ENCODE measurements at places on chromosomes 13 and 19.
A peak's percentile ranks its signal among the peaks of the same experiment; 100 is the strongest.

DNA sequence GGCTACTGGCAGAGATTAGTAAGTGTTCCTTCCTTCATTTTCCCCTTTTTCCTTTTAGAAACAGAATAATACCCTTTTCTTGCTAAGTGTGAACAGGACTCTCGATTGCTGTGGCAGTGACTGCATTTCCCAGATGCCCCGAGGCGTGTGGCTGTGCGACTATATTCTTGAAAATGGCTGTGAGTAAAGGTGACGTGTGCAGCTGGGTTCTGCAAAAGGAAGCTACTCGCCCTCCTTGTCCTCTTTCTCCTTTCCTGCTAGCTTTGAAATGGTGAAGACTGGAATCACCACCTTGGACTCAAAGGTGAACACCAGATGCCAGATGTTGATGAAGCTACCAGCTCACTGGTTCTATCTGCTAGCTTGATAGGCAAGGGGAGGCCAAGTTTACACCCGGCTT is 121.4 kb downstream of the MIPEP start:
- DNase-seq, result no peak

DNA sequence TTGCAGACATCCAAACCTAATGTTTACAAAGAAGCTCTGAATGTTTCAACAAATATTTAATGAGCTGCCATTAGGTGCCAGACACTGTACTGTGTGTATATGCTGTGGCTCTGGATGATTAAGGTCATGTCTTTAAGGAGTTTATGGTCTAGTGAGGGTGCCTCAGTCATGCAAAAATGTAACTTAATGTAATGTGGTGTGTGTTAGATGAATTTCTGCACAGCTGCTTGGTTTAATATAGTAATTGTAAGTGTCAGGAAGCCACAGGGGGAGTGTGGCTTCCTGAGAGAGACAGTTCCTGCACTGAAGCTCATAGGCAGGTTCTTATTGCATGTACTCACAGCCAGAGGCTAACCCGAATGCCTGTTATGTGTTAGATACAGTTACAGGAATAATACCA is 43.3 kb downstream of the SPATA13 start:
- no peak for DNase-seq

GRCh38 chr19:48194041-48194843 is 23.8 kb downstream of the ZSWIM9 start:
- no peak for DNase-seq

DNA sequence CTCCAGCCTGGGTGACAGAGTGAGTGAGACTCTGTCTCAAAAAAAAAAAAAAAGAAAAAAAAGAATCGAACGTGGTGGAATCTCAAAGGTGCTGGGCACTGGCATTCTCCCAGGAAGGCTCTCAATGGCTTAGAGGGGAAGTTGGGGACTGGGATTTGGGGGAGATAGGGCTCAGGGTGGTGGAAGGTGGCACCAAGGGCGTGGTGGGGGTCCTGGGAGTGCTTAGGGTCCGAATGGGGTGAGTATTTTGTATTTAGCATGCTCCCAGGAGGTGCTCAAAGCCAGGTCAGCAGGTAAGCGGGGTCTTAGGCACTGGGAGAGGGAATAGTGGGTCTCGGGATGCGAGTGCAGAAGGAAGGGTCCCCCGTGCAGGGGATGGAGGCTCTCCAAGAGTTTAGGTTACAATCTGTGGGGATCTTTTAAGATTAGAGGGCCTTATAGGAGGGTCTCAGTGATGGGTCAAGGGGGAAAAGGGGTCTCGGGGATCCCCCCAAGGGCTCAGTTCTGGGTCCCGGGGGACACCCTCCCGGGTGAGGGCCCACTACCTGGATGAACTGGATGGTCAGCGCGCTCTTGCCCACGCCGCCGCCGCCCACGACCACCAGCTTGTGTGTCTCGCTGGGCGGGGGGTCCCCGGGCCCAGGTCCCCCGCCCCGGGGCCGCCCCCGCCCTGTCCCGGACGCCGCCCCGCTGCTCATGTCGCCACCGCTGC is 386 bp downstream of the RRAS start:
- no peak for DNase-seq

DNA sequence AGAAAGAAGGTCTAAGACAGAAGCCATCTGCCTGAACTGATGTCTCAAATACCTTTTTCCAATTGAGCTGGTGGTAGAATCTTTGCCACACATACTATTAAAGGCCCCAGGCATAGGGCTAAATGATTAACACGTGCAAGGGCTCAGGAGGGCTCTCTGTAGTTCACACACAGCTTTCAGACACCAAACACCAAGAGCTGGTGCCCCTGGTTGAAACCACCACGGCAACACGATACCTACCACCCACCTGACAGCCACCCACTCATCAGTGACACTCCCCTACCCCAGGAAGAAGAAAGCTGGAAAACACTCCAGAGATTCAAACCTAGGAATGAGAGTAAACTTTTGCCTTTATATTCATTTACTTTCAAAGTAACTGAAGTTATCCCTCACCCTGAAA is 26.8 kb downstream of the IRS2 start:
- no peak for DNase-seq

DNA sequence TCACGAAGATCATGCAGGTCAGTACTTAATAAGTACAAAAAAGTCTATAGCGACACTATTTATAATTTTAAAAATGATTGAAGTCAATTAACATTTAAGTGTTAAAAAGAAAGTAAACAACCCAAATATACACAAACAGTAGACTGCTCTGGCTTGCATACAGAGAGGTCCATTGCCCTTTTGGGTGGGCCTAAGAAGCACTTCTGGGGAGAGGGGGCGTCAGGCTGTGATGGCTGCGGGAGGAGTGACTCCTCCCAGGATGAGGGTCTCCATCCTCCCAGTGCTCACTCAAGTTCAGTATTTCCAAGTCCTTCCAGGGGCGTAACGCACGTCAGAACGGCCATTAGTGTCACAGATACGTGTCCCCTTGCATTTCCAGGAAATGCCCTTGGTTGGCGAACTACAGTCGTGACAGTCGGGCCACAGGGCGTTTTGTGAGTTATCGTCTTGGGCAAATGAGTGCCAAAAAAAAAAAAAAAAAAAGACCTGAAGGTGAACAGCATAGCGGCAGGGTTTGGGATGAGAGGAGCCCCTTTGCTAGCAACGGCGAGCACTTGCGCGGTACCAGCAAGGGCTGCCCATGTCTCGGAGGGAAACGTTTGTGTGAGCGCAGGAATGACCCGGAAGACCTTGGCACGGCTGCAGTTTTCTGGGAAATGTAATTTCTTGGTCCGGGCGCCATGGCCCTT is at the start of gene SCGB2B2:
TSS of gene SCGB2B2 (minus strand) at position 463 of the 689 bp plus-strand sequence. CDS start 82,596 bp downstream, outside the sequence.
- DNase-seq, result peak; percentile 87

DNA sequence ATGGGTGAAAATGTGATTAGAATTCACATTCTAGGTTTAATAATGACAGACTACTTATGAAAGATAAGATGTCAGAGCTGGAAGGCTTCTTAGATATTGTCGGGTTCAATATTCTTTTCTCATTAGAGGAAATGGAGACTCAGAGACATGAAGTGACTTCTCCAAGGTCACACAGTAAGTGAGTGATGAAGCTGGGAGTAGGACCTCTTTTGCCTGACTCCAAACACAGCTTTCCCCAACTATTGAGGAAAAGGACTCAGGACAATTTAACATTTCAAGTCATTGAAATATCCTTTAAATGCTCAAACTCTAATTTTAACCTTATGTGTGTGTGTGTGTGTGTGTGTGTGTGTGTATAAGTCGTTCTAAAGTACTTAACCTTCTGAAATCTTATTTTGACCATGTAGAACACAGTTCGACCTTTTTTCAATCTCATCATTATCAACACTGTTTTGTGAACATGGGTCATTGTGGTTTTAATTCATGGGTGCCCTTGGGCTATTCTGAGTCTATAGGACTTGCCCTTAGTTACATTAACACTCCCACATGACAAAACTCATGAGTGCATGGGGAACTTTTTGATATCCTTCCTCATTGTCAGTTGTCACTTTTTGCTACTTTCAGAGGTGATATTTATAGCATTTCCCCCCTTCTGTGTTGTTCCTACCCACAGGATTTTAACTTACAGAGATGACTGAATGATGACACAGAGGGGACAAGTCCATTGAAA is 53.0 kb downstream of the LRCH1 start:
- DNase-seq, result no peak

- DNase-seq, result no peak
Measured at GRCh38 chr13:32079587-32079986, 48.0 kb downstream of the FRY start.

GRCh38 chr13:111484141-111484925 is 163.9 kb downstream of the TEX29 start:
- DNase-seq, result no peak

- no peak for DNase-seq
Measured at GRCh38 chr19:41415154-41415571, 12.0 kb downstream of the B3GNT8 start.

DNA sequence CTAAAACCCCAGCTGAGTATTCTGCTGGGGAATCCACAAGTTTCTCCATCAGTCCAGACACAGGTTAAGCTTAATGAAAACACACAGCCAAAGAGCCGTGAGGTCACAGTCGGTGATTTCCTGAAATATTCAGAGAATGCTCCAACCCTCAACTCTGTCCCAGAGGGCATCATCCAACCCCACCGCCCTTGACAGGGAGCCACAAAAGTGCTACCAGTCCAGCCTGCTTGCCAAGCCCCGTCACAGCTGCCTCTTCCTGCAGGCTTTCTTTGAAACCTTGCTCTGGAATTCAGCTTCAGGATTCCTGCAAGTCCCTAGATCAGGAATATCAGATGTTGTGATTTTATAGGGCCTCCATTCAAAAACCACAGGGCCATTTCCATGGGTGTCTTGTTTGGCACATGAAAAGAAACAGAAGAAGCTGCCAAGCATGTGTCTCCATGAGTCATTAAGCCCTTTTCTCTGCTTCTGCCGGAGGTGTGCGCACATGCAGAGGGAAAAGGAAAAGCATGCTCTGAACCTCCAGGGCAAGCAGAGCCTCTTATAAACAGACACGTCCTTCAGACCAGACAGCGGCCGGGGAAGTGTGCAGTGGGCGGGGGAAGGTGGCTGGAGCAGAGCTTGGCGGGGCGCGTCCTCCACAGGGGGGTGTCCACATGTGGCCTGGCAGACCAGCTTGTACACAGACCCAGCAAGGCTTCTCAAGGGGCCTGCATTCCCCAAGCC is 164.7 kb downstream of the KATNAL1 start:
- DNase-seq, result no peak

DNA sequence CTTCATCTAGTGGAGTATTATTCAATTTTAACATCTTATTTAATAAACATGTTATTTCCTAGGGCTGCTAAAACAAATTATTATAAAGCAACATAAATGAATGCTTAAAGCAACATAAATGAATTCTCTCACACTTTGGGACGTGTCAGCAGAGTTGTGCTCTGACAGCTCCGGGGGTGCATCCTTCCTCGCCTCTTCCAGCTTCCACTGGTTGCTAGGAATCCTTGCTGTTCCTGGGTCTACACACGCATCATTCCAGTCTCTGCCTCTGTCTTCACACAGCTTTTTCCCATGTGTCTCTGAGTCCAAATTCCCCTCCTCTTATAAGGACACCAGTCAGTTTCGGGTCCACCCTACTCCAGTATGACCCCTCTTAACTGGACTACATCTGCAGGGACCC is 21.6 kb upstream of the SPATA13 start:
- no peak for DNase-seq

DNA sequence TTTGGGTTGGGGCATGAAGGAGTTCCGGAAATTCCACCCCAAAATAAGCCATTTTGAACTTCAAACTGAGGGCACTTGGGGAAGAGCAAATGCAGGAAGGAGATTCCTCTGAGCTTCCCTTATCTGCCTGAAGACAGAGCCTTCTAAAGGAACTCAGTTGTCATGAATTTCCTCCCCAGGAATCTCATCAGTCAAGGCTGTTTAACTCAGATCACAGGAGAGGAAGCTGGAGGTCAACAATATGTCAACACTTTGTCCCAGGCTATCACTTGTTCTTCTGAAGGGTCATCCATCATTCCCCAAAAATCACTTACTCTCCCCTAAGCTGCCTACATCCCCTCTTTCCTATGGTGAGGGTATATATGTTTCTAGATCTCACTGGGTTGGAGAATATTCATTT is 26.0 kb upstream of the CHST8 start:
- DNase-seq, result no peak

DNA sequence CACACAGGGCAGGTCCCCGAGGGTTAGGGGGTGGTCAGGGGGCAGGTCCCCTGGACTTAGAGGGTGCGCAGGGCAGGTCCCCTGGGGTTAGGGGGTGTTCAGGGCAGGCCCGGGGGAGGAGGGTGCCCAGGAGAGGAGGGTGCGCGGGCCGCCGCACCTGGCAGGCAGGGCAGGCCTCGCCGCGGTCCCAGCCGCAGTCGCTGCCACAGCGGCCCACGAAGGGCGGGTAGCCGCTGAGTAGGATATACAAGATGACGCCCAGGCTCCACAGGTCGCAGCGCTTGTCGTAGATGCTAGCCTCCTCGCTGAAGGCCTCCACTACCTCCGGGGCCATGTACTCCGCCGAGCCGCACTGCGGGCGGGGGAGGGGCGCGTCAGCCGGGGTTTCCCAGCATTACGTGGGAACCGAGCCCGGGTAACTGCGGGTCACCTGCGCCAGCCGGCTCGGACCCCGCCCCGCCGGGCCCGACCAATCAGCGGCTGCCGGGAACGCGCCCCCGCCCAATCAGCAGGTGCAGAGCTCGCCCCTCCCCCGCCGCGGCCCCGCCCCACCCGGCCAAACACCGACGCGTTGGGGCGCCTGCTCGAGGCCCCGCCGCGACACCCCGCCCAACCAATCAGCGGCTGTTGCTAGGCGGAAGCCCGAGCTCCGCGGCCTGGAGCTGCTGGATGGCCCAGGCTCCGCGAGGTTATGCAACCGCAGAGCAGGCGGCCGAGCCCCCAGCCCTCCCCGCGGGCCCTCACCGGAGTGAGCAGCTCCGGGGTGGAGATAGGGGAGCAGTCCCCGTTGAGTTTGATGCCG is 9.2 kb downstream of the MKNK2 start:
- peak; percentile 89 for DNase-seq

GRCh38 chr13:89270736-89271135 is 1599.6 kb downstream of the SLITRK5 start:
- DNase-seq, result no peak

DNA sequence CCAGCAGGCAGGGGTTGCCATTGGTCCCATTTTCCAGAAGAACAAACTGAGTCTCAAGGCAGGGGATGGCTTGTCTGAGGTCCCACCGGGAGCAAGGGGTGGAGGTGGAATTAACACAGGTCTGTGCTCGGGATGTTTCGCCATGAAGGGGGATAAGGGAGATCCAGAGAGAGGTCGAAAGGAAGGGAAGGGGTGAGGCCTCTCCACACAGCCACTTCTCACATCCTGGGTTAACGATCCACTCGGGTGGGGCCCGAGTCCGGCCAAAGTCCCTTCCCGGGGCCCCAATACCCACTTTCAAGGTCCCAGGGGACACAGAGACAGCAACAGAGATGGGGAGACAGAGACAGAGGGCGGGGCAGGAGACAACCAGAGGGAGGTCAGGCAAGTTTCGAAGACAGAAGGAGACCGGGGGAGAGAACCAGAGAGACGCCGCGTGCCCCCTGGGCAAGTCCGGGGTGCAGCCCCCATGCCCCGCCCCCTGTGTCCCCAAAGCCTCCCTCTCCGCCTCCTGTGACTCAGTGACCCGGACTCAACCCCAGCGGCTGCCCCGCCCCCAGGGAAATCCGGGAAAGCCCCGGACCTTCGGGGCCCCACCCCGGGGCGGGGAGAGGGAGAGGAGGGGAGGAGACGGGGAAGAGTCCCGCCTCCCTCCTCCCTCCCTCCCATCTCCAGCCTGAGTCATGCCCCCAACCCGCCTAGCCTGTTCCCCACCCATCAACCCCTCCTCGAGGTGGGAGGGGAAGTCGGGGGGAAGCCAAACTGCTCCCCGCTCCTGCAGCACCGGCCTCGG is 1.4 kb upstream of the BCL3 start:
- no peak for DNase-seq
